ENCODE measurements at places on chromosomes 1 and 21.

- no peak for DNase-seq
Measured at GRCh38 chr1:173714441-173714758, 381 bp upstream of the KLHL20 start.

DNA sequence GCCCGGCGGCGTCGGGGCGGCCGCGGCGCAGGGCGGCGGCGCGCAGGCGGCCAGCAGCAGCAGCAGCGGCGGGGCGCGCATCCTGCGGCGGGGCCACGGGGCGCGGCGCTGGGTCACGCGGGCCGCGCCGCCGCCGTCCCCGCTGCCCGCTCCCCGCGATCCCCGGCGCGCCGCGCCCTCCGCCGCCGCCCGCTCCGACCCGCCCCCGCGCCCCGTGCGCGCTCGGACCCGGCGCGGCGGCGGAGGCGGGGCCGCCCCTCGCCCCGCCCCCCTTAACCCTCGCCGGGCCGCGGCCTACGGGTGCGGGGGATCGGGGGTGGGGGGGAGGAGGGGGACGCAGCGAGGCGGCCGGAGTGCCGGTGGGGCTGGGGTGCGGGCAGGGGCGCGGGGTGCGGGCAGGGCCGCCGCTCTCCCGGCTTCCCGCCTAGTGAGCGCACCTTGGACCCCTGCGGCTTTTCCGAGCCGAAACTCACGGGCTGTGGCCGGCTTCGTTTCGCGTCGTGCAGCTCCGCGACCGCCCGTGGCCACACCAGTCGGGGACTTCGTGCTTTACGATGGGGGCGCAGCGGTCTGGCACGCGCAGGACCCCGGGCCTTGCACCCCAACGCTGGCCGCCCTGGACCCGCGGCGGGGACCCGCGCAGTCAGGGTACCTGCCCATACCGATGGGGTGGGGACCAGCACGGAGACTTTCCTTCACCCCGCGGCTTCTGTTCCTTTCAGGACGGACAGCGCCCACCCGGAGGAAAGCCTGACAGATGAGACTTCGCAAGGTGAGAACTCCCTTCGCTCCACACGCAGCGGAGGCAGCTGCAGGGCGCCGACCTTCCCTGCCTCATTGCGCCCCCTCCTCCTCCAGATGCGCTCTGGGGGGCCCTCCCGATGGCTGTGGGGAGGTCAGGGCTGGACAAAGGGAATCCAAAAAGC, at the start of gene FNDC10:
Gene FNDC10, minus strand, starts transcription at position 201 of the 926 bp plus-strand sequence. Its CDS starts 120 bp downstream, at position 81.
- DNase-seq: no peak

- DNase-seq: no peak
Measured at GRCh38 chr1:83883979-83884378, 115.0 kb downstream of the TTLL7 start.

- DNase-seq: no peak
Measured at GRCh38 chr21:24693779-24694178, 913.5 kb downstream of the MRPL39 start.
